NCI-H2081 treated with DMSO at 0.1 percent for 48 hours (cell line): ENCODE measurements at places on chromosomes 5 and 9.

- no peak for DNase-seq
These were observed 50.8 kb downstream of the NDFIP1 start for GRCh38 chr5:142159354-142159753.

DNA sequence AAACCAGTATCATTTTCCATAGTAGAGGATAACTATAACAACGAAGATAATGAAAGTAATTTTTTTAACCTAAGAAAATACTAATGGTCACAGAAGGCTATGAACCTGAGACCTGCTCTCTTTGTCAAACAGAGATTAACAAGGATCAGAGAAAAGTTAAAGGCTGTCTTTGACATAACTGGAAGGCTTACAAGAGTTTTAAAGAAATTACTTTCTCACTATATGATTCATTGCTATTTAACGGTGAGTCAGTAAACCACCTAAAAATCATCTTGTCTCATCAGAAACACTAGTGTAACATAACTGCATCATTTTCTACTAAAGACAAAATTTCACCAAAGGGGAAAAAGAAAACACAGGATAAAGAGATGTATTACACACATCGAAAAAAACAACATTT, 19.3 kb downstream of the MLANA start:
- DNase-seq: no peak

GRCh38 chr5:16350816-16351215, 114.8 kb downstream of the ZNF622 start:
- peak; percentile 88 for DNase-seq

- DNase-seq: no peak
These were observed 37.3 kb upstream of the NOTCH1 start for GRCh38 chr9:136582977-136583735.

DNA sequence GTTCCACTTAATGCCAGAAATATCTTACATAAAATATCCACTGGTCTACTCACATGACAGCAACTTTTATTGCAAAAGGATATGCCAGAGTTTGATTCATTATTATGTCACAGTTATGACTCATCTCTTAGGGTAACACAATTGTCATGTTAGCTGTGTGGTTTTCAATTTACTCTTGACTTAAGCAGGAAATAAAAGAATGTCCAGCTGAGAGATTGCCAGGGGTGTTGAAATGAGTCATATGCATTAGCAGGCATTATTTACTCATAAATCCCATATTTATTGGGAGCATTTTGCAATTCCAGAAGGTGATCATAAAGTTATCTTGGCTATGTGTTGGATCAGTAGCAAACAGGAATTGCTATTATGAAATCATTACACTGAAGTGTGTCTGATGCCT, 1164.6 kb upstream of the CDH18 start:
- peak; percentile 66 for DNase-seq

GRCh38 chr5:58979090-58979489, 396.2 kb downstream of the RAB3C start:
- no peak for DNase-seq

DNA sequence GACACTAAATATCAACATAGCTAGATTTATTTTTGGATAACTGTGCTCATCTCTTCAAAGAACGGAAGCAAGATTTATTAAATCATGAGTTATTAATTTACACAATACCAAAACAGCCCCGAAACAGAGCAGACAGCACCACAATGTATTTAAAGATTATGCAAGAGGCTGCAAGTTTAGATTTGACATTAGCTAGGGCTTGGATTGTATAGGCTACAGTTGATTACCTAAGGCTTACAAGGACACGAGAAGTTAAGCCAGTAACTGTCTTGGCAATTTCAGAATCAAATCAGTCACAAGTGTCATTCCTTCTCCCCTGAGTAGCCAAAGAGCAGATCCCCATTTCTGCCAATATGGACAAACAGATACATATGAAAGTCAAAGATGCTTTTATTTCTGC, 152.6 kb downstream of the MED27 start:
- no peak for DNase-seq

DNA sequence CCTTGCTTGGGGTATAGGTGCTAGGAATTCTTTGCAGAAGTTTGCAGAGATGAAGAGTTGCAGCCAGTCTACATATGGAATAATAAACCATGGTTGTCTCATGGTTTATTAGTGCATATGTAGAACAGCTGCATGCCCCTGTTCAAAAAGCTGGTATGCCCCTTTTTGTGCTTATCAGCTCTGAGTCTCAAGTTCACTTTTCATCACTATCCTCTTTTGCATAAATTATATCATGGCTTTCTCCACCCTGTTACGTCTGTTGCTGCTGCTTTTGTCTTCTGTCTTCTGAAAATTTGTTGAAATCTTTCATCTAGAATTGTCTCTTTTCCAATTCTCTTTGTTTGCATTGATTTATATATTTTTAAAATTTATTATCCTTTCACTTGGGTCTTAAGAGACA, 172.0 kb downstream of the CPLANE1 start:
- DNase-seq: no peak

GRCh38 chr5:38208782-38209378, 49.5 kb upstream of the EGFLAM start:
- peak; percentile 14 for DNase-seq

- DNase-seq: peak; percentile 67
These were observed 429.3 kb downstream of the TMEM232 start for GRCh38 chr5:110297152-110297670.

GRCh38 chr9:124355039-124355940, 60.0 kb downstream of the PSMB7 start:
- no peak for DNase-seq

- no peak for DNase-seq
These were observed 9.4 kb upstream of the GALNT10 start for GRCh38 chr5:154181161-154181560.

GRCh38 chr5:172353846-172354245, 70.3 kb upstream of the UBTD2 start:
- DNase-seq: no peak

DNA sequence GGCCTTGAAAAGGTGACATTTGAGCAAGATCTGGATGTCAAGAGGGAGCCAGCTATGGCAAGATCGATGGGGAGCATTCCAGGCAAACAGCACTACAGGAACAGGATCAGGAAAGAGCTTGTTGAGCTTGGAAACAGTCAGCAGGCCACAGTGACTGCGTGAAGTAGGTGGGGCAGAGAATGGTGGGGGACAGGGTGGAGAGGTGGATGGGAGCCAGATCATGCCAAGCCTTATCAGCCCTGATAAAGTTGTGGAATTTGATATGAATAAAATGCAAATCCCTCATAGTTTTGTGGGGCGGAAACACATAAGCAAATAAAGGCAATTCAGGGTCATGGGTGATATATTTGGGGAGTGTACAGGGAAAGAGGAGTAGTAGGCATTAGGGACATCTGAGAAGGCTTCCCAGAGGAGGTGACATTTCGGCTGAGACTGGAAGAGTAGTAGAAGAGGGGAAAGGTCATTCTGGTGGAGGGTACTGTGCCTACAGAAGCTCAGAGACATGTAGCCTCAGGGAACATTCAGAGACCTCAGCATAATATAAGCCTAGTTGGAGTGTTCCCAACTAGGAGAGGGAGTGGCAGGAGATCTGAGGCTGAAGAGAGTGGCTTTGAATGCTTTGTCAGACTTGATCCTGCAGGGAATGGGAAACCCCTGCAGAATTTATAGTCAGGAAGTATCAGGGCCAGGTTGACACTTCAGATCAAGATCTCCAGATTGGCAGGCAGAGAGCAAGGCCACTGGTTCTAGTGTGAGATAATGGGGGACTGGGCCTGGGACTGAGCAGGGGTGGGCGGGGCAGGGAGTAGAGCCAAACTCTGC, 9.7 kb upstream of the CYSTM1 start:
- DNase-seq: no peak

DNA sequence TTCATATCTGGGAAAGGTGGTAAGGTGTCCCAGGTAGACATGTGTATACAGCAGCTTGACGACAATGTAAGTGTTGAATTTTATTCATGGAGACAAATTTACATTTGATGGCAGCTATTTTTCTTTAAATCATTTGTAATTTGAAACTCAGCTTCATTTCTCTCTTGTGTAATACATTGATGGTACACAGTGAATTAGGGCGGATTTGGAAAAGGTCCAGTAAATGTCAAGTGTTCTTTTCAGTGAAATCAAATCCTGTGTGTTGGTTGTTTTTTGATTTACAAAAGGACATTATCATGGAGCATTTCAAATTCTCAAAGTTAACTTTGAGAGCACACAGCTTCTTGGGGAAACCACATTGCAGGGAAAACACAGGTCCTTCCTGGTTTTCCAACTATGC, 30.0 kb upstream of the PCSK1 start:
- DNase-seq: no peak

- no peak for DNase-seq
These were observed 99.1 kb downstream of the BNC2 start for GRCh38 chr9:16771356-16771755.

GRCh38 chr9:121185774-121186403, 15.8 kb downstream of the RAB14 start:
- DNase-seq: no peak

- no peak for DNase-seq
These were observed 27.9 kb upstream of the GLDC start for GRCh38 chr9:6673326-6674025.

DNA sequence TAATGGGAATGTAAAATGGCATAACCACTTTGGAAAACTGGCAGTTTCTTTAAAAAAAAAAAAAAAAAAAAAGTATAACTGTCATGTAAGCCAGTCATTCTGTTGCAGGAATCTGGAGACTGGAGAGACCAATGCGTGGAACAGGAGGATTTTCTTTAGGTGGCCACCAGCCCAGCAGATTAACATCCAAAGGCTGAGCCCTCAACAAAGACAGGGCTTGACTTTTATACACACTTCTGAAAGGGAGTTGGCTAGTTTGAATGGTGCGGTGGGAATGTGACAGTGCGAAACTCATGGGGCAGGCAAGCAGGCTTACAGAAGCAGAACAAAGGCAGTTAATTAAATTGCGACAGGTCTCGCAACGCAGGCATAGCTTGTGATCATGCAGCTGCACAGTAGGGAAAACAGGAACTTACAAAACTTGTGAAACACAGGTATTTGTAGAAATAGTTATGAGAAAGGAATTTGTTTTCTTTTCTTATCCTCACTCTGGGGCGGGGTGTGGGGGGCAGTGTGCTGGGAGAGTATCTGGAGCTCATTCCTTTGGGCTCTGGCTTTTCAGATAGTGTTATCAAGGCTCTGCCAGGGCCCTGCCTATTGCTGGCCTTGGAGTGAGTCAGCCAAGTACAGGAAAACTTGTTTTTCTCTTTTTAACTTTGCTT, 12.0 kb downstream of the UIMC1 start:
- DNase-seq: no peak

GRCh38 chr9:85331626-85332025, 410.1 kb downstream of the AGTPBP1 start:
- no peak for DNase-seq

DNA sequence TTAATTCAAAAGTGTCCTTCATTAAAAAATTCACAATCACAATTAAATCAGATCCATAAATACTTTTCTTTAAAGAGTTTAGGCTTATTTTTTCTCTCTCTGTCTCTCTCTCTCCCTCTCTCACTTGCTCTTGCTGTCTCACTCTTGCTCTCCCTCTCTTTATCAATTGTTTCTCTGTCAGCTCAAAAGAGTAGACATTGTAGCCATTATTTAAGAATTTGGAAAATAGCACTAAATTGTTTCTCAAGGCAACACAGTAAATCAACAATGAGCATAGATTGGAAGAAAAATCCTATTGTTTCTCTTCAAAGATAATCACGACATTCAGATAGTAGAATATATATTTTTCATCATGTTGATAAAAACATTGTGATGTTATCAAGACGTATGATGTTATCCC, 1114.0 kb downstream of the PTPRD start:
- no peak for DNase-seq

GRCh38 chr5:106311230-106311915, 1359.4 kb downstream of the EFNA5 start:
- no peak for DNase-seq

DNA sequence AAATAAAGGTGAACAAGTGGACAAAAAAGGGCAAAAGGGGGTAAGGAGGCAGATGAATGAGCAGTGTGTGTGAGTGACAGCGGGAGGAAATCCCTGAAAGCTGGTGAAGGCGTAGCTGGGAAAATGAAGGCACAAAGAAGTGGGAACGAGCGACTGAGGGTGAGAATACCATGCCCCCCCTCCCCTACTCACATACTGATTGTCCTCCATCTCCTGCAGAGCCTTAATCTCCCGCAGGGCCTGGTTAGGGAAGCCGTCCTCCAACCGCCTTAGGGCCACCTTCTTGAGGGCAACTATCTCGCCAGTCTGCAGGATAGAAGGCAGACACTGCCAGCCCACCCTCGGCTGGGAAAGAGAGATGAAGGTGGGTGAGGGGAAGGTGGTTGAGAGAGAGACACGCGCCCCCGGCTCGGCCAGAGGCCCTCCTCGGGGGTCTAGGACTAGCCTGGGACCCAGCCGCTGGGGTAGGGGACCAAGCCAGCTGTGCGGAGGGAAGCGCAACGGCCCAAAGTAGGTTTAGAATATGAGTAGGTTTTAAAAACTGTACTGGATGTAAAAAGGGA, 522 bp downstream of the CDK20 start:
- no peak for DNase-seq
